Fibroblast of skin of right quadriceps (primary cell): ENCODE measurements at places on chromosomes 12 and 14.

DNA sequence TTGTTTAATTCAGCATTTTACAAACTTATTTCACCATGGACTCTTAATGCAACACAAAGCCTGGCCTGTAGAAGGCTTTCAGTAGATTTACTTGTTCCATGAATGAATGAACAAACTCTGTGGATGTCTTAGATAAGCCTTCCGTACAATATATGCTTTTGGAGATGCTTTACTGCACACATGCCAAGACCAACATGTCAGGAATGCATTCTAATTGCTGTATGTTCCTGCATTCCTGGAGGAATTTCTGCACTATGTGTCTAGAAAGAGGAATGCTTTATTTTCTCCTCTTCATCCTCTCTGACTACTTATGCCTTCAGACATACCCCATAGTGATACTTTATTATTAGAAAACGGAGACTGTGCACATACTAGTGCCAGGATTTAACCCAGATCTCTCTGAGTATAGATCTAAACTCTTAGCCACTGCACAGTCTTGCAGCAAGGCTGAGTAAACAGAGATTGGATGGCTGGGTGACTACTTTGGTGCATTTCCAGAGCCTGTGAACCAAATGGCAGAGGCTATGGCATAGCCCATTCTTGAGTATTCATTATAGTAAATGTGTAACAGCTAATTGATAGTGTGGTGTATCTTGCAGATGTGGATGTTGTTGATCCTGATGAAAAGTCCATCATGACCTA, 108.2 kb downstream of the SYNE2 start:
- peak; percentile 67 for DNase-seq

DNA sequence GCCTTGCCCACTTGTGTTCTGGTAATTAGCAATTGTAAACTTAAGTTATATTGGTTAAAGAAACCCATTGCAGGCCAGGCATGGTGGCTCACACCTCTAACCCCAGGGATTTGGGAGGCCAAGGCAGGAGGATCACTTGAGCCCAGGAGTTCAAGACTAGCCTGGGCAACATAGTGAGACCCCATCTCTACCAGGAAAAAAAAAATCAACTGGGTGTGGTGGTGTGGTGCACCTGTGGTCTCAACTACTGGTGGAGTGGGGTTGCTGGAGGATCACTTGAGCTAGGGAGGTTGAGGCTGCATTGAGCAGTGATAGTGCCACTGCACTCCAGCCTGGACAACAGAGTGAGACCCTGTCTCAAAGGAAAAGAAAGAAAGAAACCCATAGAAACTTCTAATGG, 13.7 kb downstream of the YY1 start:
- no peak for DNase-seq

GRCh38 chr12:91098941-91099340, 12.4 kb downstream of the LUM start:
- DNase-seq = peak; percentile 94

GRCh38 chr12:53046655-53047220, 3.1 kb upstream of the TNS2 start:
- peak; percentile 90 for DNase-seq
